Naive thymus-derived CD8-positive, alpha-beta T cell (primary cell): ENCODE measurements at places on chromosomes 7 and 10. TPM values are rescaled to one million over a fixed set of nuclear protein-coding genes. Genes with fewer than 3 reads are reported as not detected.

- no peak overlapping the region for H3K4me3 ChIP-seq
- H3K27me3 ChIP-seq: no peaks in the 10 kb centered on the region
- peaks cover 9% of the 10 kb centered on the region for H3K36me3 ChIP-seq
- H3K27ac ChIP-seq: no peak overlapping the region
- DNase-seq: no peak
- H3K4me1 ChIP-seq: peaks cover 9% of the 10 kb centered on the region
Measured at GRCh38 chr10:110134917-110135316, 72.5 kb upstream of the MXI1 start.

GRCh38 chr7:155293721-155294510 is 3.8 kb upstream of the INSIG1 start:
- peaks cover 17% of the 10 kb centered on the region for H3K4me1 ChIP-seq
- no peaks in the 10 kb centered on the region for H3K27me3 ChIP-seq
- no peaks in the 10 kb centered on the region for H3K36me3 ChIP-seq
- H3K4me3 ChIP-seq: no peak overlapping the region

DNA sequence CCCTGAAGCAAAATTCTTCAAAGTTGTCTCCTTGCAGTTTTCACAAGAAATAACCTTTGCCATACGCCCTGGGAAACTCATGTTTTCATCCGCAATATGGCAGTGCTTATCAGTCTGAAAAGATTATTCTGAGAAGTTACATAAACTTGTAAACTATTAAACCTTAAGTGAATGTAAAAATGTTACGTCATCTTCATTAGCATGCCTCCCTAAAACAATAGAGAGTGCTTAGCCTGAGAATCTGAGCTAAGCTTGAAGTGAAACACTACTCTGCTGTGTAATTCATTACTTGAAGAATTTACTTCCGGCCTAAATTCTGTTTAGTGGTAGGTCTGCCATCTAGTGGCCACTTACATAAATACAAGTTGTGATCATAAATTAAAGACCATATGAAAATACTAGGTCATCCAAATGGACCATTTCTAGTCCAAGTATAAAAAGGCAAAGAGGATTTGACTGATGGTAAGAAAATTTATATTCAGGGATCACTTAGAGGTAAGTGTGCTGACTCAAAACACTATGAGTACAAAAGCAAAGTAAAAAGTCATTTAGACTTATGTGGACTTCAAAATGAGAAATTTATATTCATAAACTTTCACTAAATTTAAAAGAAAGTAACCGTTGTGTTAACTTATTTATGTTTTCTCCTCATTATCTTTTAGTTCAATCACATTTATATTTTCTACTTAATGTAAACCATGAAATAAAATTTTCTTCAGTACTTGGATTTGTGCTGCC is 745.1 kb upstream of the LRRTM3 start:
- no peak overlapping the region for H3K4me3 ChIP-seq
- H3K36me3 ChIP-seq: no peaks in the 10 kb centered on the region
- DNase-seq: peak; percentile 15
- H3K27me3 ChIP-seq: no peaks in the 10 kb centered on the region

LRIT1 gene
- not detected for polyA plus RNA-seq

DNA sequence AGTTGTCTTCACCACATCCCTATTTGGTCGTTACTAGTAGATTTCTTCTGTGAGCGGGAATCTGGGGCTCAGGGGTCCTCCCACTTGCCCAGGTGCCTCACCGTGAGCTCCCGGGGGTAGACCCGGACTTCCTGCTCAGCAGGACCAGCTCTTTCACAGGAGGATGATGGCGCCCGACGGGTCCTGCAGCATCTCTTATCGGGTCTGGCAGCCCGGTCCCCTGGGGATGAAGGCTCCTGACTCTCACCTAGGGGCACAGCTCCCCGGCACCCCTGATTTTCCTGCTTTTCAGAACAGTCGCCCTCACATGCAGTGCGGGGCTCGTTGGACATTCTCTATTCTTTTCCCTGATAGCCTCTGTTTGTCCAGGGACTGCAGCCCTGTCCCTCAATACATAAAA is 33.0 kb upstream of the SHH start:
- H3K4me3 ChIP-seq: no peak overlapping the region
- H3K36me3 ChIP-seq: no peaks in the 10 kb centered on the region
- H3K27ac ChIP-seq: no peak overlapping the region
- no peaks in the 10 kb centered on the region for H3K4me1 ChIP-seq

DNA sequence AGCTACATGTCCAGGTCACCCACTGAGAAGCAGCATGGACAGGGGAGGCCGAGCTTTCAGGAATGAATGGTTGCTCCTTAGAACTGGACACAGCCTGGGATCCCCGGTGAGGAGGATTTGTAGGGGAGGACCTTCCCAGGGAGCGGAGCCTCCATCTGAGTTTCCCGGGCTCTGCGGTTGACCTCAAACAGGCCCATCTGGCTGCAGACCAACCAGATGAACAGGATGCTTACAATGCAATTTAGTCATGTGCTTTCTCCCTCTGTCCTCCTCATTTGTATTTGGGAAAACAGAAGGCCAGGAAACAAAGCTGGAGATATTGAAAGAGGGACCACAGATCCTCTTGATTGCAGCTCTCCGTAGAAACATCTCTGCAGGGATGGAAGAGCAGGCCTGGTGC is 104.8 kb downstream of the EMX2 start:
- H3K27ac ChIP-seq: no peak overlapping the region
- no peak for DNase-seq
- peaks cover 20% of the 10 kb centered on the region for H3K27me3 ChIP-seq
- H3K36me3 ChIP-seq: no peaks in the 10 kb centered on the region
- H3K4me3 ChIP-seq: no peak overlapping the region

- H3K36me3 ChIP-seq: no peaks in the 10 kb centered on the region
- no peak for DNase-seq
- no peaks in the 10 kb centered on the region for H3K4me1 ChIP-seq
- no peak overlapping the region for H3K27ac ChIP-seq
- no peak overlapping the region for H3K4me3 ChIP-seq
Measured at GRCh38 chr10:44567471-44567870, 182.6 kb upstream of the CXCL12 start.

DNA sequence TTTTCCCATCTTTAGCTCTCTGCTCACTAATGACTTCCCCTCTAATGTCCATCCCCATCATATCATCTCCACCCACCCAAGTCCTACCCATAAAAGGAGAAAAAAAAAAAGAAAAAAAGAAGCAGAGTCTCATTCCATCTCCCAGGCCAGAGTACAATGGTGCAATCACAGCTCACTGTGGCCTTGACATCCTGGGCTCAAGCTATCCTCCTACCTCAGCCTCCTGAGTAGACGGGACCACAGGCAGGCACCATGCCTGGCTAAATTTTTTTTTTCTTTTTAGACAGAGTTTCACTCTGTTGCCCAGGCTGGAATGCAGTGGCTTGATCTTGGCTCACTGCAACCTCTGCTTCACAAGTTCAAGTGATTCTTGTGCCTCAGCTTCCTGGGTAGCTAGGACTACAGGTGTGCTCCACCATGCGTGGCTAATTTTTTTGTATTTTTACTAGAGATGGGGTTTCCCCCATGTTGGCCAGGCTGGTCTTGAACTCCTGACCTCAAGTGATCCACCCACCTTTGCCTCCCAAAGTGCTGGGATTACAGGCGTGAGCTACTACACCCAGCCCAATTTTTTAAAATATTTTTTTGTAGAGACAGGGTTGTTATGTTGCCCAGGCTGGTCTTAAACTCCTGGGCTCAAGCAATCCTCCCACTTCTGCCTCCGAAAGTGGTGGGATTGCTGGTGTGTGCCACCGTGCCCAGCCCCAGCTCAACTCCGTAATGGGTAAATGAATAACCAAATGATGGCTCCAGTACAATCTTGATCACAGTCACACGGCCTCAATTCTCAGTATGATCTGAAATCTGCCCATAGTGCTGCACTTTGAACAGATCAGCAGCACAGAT is 24.6 kb upstream of the SGMS1 start:
- H3K4me3 ChIP-seq: no peak overlapping the region
- H3K4me1 ChIP-seq: peaks cover 7% of the 10 kb centered on the region
- DNase-seq: no peak
- no peak overlapping the region for H3K27ac ChIP-seq
- no peaks in the 10 kb centered on the region for H3K36me3 ChIP-seq
- H3K27me3 ChIP-seq: no peaks in the 10 kb centered on the region

DNA sequence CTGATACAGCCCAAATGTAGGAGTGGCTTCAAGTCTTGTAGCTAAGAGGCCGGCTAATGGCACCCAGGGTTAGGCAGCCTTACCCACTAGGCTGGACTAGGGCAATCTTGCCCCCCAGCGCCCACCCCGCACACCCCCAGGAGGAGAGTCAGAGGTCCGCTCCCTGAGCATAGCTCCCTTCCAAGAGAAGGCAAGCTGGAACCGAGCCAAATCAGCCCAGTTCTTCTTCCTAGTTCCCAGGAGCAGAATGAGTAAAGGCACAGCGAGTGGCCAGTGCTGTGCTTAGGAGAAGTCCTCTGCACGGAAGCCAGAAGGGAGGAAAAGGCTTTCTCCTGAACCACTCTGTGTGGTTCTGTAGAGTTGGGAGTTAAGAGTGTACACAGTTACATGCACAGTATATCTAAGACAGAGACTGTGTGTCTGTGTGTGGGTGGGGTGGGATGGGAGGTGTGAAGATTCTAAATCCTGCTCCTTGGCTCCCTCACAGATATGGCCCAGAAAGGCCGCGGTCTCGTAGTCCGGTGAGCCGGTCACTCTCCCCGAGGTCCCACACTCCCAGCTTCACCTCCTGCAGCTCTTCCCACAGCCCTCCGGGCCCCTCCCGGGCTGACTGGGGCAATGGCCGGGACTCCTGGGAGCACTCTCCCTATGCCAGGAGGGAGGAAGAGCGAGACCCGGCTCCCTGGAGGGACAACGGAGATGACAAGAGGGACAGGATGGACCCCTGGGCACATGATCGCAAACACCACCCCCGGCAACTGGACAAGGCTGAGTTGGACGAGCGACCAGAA is 59.7 kb upstream of the PDCD4 start:
- no peak for DNase-seq
- no peaks in the 10 kb centered on the region for H3K36me3 ChIP-seq
- peaks cover 14% of the 10 kb centered on the region for H3K4me1 ChIP-seq
- H3K4me3 ChIP-seq: no peak overlapping the region

ATOH7 gene
- not detected for polyA plus RNA-seq

GRCh38 chr10:68900427-68901104 is 549 bp upstream of the DDX50 start:
- peak overlapping the region; percentile 100 for H3K27ac ChIP-seq
- no peak for DNase-seq

DNA sequence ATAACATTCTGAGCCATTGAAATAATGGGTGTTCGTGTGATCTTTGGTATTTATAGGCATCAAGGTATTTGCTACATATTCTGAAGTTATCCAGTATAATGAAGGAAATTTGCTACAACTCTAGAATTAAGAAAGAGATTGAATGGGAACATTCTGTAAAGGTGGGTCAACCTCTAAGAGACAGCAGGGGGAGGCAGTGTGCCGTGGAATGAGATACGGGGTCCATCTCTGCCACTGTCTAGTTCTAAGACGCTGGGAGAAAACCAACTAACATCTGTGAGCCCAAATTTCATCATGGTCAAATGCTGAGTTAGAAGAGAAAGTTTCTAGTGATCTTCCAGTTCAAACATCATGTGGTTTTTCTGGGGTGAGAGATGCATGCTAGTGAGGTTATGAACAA is 368.9 kb downstream of the SORCS1 start:
- H3K4me1 ChIP-seq: no peaks in the 10 kb centered on the region
- H3K4me3 ChIP-seq: no peak overlapping the region
- DNase-seq: no peak
- H3K27me3 ChIP-seq: no peaks in the 10 kb centered on the region
- no peaks in the 10 kb centered on the region for H3K36me3 ChIP-seq

DNA sequence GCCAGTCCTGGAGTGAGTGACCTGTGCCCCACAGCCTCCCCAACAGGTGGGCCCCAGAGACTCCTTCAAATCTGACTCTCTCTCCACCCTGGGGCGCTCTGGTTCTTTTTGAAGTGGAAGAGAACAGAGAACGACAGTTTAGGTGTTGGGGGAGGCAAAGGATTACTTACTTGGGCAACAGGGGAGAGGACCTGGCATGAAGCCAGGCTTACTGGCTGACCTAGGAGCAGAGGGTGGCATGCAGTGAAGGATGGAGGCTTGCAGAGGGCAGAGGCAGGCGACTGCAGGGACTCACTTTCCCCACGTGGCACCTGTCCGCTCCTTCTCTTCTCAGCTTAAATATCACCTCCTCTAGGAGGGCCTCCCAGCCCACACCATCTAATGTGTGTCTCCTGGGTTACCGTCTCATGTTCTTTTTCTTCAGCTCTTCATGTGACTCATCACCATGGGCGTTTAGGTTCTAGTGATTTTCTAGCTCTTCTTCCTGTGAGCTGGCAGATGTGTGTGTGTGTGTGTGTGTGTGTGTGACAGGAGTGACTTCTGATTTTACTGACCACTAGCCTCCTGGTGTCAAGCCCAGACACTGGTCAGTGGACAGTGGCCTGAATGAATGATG is 15.5 kb downstream of the LZTS2 start:
- no peaks in the 10 kb centered on the region for H3K36me3 ChIP-seq
- H3K4me3 ChIP-seq: no peak overlapping the region
- no peak for DNase-seq
- H3K27me3 ChIP-seq: peaks cover 5% of the 10 kb centered on the region
- peaks cover 24% of the 10 kb centered on the region for H3K4me1 ChIP-seq
